ENCODE measurements at places on chromosomes 11 and 22. TPM values are rescaled to one million over a fixed set of nuclear protein-coding genes. Genes with fewer than 3 reads are reported as not detected.
A peak's percentile ranks its signal among the peaks of the same experiment; 100 is the strongest.

CD82 gene
- 451 TPM for total RNA-seq

SCGB1A1 gene
- total RNA-seq: not detected

EXPH5 gene
- total RNA-seq: 0.66 TPM

HSPB2 gene
- not detected for total RNA-seq

YAP1 gene
- total RNA-seq: not detected

PARVA gene
- not detected for total RNA-seq

CCDC87 gene
- 0.39 TPM for total RNA-seq

CRYBB3 gene
- not detected for total RNA-seq

C11orf65 gene
- total RNA-seq: 1.4 TPM

SPINDOC gene
- 27.5 TPM for total RNA-seq

CLMP gene
- total RNA-seq: not detected

CTSF gene
- total RNA-seq: 24.0 TPM

TCN2 gene
- 0.37 TPM for total RNA-seq

HMGXB4 gene
- total RNA-seq: 28.7 TPM

- peaks cover 21% of the 10 kb centered on the region for H3K36me3 ChIP-seq
- no peak overlapping the region for H3K4me3 ChIP-seq
- no peak overlapping the region for H3K27ac ChIP-seq
- no peaks in the 10 kb centered on the region for H3K27me3 ChIP-seq
- DNase-seq: no peak
- H3K4me1 ChIP-seq: no peaks in the 10 kb centered on the region
Measured at GRCh38 chr11:93766504-93766903, 17.6 kb upstream of the MED17 start.

GRCh38 chr11:76846441-76846840 is 14.3 kb upstream of the ACER3 start:
- no peaks in the 10 kb centered on the region for H3K36me3 ChIP-seq
- H3K4me3 ChIP-seq: no peak overlapping the region
- no peak for DNase-seq
- no peak overlapping the region for H3K27ac ChIP-seq
- no peaks in the 10 kb centered on the region for H3K27me3 ChIP-seq
- H3K4me1 ChIP-seq: no peaks in the 10 kb centered on the region

DNA sequence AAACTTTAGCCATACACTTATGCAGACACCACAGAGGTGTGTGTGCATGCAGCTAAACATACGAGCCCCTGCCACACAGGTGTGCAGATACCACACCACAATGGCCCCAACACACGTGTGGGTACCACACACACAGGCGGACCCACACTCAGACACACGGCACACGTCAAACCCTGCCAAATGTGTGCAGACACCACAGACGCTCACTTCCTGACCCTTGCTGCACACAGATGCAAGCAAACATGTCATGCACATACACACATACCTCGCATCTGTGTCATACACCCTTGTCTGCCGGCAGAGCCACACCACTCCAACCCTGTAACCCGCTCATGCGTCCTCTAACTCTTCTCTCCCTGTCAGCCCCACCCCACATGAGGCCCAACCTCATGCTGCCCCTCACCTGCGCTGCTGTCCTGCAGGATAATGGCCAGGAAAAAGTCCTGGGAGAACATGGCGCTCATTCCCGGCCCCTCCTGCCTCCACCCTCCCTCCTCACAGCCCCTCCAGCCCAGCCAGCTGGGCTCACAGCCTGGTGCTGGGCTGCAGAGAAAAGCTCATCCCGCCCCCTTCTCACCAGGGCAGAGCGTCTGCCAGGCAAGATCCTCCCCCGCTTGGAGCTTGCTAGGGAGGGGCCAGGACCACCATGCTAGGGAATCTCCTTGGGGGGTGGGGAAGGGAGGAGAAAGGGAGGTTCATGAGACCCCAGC is 14.2 kb downstream of the SMPD1 start:
- no peaks in the 10 kb centered on the region for H3K36me3 ChIP-seq
- H3K4me3 ChIP-seq: no peak overlapping the region
- DNase-seq: no peak
- H3K4me1 ChIP-seq: peaks cover 43% of the 10 kb centered on the region
- no peaks in the 10 kb centered on the region for H3K27me3 ChIP-seq
- H3K27ac ChIP-seq: no peak overlapping the region

DNA sequence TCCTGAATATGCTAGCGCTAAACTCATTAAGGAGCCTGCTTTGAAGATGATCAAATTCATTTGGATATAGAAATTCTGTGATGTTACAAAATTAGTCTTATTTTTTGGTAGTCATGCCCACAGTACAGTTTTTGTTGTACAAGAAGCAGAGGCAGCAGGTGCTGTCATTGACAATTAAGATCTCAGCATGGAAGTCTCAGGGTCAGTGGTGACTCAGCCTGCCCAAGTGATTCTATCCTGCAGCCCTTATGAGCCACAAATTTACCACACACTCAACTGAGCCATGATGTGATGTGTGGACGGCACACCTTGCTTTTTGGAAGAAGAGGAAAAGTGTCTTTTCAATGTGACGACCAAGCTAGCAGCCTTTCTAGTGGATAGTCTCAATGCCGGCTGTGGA is 153.6 kb upstream of the SORL1-AS1 start:
- no peak overlapping the region for H3K4me3 ChIP-seq
- H3K27ac ChIP-seq: no peak overlapping the region
- H3K4me1 ChIP-seq: no peaks in the 10 kb centered on the region

GRCh38 chr22:50030297-50031188 is 18.0 kb upstream of the IL17REL start:
- H3K4me3 ChIP-seq: peak overlapping the region; percentile 35
- peak; percentile 87 for DNase-seq
- peaks cover 24% of the 10 kb centered on the region for H3K4me1 ChIP-seq
- H3K27me3 ChIP-seq: peaks cover 13% of the 10 kb centered on the region
- H3K36me3 ChIP-seq: no peaks in the 10 kb centered on the region
- H3K27ac ChIP-seq: no peak overlapping the region

- peaks cover 32% of the 10 kb centered on the region for H3K4me1 ChIP-seq
- H3K27me3 ChIP-seq: no peaks in the 10 kb centered on the region
- no peak overlapping the region for H3K4me3 ChIP-seq
Measured at GRCh38 chr11:121417055-121417551, 35.0 kb upstream of the SORL1 start.

DNA sequence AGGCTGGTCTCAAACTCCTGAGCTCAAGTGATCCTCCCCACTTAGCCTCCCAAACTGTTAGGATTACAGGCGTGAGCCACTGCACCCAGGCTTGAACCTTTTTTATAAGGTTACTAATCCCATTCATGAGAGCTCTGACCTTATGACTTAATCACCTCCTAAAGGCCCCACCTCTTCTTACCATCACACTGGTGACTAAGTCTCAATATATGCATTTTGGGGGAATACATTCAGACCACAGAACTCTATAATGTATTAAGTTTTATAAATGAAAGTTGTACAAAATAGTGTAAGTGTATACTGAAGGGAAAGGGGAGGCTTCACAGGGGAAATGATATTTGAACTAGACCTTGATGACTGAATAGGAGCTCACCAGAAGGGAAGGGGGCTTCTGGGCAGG is 28.4 kb upstream of the RBFOX2 start:
- no peaks in the 10 kb centered on the region for H3K36me3 ChIP-seq
- H3K27me3 ChIP-seq: peaks cover 2% of the 10 kb centered on the region
- H3K4me3 ChIP-seq: no peak overlapping the region

DNA sequence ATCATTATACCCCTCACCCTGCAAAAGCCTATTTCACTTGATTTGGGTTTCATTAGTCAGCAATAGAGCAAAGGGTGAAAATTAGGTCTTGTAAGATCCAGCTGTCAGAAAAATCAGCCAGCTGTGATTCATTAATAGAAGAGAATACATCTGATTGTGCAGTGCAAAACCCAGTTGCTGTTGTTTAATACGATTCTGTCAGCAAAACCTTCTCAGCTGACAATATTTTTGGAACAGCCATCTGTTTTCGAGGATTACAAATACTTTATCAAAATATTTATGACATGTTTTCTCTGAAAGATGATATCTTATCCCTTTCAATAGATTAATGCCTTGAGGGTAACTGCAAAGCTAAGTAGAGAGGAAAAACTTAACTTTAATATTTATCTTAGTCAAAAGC is 1354.0 kb upstream of the RAG2 start:
- H3K4me3 ChIP-seq: no peak overlapping the region
- H3K36me3 ChIP-seq: no peaks in the 10 kb centered on the region
- no peaks in the 10 kb centered on the region for H3K4me1 ChIP-seq
- no peaks in the 10 kb centered on the region for H3K27me3 ChIP-seq
- DNase-seq: no peak
- H3K27ac ChIP-seq: no peak overlapping the region

DNA sequence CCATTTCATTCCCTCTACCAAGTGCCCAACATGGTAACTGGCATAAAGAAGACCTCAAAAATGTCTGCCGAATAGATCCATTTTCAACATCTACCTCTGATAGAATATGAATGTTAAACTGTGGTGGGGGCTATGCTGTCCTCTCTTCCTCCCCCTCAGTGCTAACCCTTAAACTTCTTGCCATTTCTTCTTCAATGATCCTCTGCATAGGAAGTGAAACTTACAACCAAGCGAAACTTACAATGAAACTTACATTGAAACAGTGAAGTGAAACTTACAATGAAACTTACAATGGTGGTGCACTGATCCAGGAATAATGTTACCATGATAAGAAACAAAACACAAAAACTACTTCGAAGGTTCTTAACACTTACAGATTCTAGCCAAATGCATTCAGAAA is 4.7 kb downstream of the RTCB start:
- H3K27ac ChIP-seq: peak overlapping the region; percentile 56
- peaks cover 45% of the 10 kb centered on the region for H3K4me1 ChIP-seq
- H3K36me3 ChIP-seq: peaks cover 38% of the 10 kb centered on the region
- peak; percentile 79 for DNase-seq
- no peaks in the 10 kb centered on the region for H3K27me3 ChIP-seq
- no peak overlapping the region for H3K4me3 ChIP-seq

DNA sequence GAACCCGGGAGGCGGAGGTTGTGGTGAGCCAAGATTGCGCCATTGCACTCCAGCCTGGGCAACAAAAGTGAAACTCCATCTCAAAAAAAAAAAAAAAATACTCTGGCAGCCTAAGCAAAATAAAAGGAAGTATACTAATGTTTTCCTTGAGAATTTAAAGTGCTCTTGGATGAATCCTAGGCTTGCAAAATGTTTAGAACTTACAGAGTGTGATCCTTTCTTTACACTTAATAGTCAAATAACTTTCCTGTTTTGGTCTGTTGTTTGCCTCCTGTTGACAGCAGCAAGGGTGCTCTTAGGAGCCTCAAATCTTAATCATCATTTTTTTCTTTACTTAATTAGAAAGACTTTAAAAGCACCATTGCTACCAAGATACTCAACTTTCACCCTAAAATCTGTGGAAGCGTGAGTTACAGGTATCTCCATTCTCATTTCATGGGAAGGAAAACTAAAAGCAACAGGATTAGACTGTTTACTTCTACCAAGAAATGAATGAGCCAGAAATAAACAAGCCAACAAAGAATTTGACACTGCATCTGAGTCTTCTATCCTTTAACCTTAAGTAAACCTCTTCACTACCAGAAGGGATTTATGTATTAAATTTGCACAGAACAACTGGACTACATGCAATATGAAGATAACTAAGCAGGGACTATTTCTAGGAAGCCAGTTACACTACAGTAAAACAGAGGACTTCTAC is 38.7 kb upstream of the CRTAM start:
- H3K4me1 ChIP-seq: peaks cover 7% of the 10 kb centered on the region
- H3K4me3 ChIP-seq: no peak overlapping the region
- no peaks in the 10 kb centered on the region for H3K27me3 ChIP-seq
- H3K36me3 ChIP-seq: peaks cover 4% of the 10 kb centered on the region
- H3K27ac ChIP-seq: no peak overlapping the region

DNA sequence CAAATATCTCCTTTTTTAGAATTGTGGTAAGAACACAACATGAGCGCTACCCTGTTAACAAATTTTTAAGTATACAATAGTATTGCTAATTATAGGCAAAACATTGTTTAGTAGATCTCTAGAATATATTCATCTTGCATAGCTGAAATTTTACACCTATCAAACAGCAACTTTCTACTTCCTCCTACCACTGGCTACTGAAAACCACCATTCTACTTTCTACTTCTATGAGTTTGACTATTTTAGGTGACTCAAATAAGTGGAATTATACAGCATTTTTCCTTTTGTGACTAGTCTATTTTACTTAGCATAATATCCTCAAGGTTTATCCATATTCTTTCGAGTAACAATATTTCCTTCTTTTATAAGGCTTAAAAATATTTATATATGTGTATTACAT is 128.4 kb downstream of the FAM76B start:
- no peaks in the 10 kb centered on the region for H3K27me3 ChIP-seq
- DNase-seq: no peak
- no peak overlapping the region for H3K4me3 ChIP-seq

DNA sequence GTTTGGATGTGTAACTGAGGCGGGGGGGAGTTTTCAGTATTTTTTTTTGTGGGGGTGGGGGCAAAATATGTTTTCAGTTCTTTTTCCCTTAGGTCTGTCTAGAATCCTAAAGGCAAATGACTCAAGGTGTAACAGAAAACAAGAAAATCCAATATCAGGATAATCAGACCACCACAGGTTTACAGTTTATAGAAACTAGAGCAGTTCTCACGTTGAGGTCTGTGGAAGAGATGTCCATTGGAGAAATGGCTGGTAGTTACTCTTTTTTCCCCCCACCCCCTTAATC is 2.3 kb downstream of the MALAT1 start:
- DNase-seq: no peak
- peak overlapping the region; percentile 91 for H3K4me3 ChIP-seq
- peaks cover 43% of the 10 kb centered on the region for H3K4me1 ChIP-seq
- H3K36me3 ChIP-seq: peaks cover 1% of the 10 kb centered on the region
- H3K27me3 ChIP-seq: no peaks in the 10 kb centered on the region
- H3K27ac ChIP-seq: peak overlapping the region; percentile 99

GRCh38 chr11:66069715-66070603 is at the start of gene PACS1:
Gene PACS1, plus strand, starts transcription at chr11:66070272. Its CDS starts 215 bp downstream, at chr11:66070487.
- H3K27ac ChIP-seq: peak within 1 kb of the TSS; percentile 76
- H3K4me3 ChIP-seq: peak within 1 kb of the TSS; percentile 92
- H3K4me1 ChIP-seq: peaks cover 50% of the 10 kb centered on the region
- no peaks in the 10 kb centered on the region for H3K27me3 ChIP-seq
- peaks cover 53% of the 10 kb centered on the region for H3K36me3 ChIP-seq
- DNase-seq: peak; percentile 90

GRCh38 chr22:19822301-19823117 is 32.2 kb downstream of the GNB1L start:
- no peaks in the 10 kb centered on the region for H3K4me1 ChIP-seq
- H3K4me3 ChIP-seq: no peak overlapping the region
- H3K36me3 ChIP-seq: no peaks in the 10 kb centered on the region
- H3K27me3 ChIP-seq: no peaks in the 10 kb centered on the region

DNA sequence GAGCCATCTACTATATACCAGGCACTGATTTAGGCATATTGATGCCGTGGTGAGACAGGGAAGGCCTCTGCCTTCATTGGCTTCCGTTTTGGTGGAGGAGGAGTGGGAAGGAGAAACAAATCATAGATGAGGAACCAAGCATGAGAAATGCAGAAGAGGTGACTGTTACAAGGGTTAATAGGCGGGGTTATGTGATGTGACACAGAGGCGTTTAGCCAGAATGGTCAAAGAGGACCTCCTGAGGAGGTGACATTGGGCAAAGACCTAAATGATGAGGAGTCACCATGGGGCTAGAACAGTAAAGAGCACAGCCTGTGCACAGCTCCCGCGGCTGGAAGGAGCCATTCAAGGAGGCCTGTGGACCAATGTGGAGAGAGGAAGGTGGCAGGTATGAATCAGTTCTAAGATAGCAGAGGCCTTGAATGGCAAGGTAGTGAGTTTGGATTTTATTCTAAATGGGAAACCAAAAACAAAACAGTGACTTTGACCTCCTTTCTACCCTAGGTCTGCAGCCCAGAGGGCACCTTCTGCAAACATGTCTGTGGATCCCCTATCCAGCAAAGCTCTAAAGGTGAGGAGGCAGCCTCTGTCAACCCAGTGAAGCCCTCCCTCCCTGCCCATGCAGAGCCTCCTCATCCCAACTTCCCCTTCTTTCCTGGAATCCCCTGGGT is 11.7 kb downstream of the MAFF start:
- peaks cover 5% of the 10 kb centered on the region for H3K4me1 ChIP-seq
- H3K27ac ChIP-seq: no peak overlapping the region
- H3K4me3 ChIP-seq: no peak overlapping the region
